ENCODE measurements at places on chromosomes 7 and 10.

DNA sequence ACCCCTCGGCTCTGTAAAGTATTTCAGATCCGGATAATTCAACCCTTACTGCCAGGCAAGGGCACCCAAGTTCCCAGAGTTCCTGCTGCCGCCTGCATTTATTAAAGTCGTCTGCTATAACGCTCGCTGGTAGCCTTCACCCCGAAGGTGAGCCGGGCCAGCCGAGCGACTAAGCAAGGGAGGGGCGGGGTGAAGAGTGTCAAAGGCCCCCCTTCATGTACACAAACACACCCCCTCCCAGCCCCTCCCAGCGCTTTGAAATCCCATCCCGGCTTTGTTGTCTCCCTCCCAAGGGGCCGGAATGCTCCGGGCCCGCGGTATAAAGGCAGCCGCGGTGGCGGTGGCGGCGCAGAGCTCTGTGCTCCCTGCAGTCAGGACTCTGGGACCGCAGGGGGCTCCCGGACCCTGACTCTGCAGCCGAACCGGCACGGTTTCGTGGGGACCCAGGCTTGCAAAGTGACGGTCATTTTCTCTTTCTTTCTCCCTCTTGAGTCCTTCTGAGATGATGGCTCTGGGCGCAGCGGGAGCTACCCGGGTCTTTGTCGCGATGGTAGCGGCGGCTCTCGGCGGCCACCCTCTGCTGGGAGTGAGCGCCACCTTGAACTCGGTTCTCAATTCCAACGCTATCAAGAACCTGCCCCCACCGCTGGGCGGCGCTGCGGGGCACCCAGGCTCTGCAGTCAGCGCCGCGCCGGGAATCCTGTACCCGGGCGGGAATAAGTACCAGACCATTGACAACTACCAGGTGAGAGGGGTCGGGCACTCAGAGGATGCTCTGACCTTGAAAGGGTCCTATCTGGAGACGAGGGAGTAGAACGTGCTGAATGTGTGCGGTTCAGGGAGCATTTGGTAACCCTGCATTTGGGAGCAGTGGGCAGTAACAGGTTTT lies at the start of gene DKK1:
Gene DKK1 (plus strand): TSS at position 349 of the 889 bp plus-strand sequence. CDS start 154 bp downstream, at position 503.
- DNase-seq = peak; percentile 16

DNA sequence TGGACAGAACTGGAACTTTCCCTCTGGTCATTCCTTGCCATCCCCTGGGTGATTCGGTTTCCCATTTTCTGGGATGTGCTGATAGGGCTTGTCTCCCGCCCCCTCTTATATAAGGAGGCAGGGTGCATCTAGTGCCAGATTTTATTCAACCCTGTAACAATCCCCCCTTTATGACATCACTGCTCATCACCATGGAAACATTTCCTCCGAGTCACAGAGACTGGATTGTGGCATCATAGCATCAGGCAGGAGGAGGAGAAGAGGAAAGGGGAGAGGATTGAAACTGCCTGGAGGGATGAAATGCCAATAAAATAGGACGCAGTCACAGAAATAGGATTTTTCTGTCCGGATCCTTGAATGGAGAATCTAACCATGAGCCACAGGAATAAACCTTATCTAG lies 25.0 kb downstream of the SORCS3 start:
- DNase-seq = no peak

DNA sequence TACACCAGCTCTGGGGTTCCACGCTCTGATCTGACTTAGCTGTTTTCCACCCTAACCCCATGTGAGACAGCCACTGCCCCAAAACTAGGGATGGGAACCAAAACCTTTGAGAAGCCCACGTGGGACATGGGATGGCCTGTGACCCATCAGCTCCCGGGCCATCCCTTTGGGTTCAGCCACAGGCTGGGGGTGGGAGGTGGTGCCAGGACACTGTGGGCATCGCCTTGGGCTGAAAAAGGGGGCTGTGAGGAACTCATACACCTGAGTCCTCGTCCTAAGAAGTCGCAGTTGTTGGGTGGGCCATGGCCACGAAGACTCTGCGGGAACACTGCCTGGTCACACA lies 379.1 kb downstream of the DNAJB6 start:
- no peak for DNase-seq

DNA sequence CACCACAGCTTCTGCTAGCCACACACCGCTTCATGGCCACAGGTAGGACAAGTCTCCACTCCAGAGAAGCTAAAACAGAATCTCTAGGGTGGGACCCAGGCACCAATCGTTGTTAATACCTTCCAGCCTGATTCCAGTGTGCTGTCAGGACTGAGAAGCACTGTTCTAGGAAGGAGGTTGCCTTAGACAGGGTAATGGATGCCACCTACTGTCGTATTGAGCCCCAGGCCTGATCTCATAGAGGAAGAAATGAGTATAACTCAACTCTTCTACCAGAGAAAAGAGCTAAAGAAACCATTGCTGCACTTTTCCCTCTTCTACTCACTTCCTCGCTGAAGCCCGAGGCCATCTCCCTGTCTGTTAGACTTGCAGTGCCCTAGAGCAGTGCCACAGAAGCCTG lies 31.8 kb downstream of the CNNM1 start:
- DNase-seq = no peak

DNA sequence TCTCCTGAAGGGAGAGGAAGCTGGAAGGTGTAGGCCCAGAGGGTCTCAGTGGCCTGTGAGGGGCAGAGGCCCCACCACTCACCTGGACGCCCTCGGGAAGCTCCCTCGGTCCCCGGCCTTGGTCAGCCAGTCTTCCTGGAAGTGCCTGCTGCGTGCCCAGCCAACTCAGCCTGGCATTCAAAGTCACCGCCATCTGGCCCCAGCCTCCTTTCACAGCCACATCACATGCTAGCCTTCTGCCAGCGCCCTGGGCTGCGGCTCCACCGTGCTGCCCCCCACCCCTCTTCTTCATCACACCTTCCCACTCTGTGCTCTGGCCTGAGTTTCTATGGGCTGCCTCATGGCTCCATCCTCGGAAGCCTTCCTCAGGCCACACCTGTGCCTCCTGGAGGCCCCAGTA lies 98.0 kb downstream of the ZMIZ1 start:
- DNase-seq = no peak

DNA sequence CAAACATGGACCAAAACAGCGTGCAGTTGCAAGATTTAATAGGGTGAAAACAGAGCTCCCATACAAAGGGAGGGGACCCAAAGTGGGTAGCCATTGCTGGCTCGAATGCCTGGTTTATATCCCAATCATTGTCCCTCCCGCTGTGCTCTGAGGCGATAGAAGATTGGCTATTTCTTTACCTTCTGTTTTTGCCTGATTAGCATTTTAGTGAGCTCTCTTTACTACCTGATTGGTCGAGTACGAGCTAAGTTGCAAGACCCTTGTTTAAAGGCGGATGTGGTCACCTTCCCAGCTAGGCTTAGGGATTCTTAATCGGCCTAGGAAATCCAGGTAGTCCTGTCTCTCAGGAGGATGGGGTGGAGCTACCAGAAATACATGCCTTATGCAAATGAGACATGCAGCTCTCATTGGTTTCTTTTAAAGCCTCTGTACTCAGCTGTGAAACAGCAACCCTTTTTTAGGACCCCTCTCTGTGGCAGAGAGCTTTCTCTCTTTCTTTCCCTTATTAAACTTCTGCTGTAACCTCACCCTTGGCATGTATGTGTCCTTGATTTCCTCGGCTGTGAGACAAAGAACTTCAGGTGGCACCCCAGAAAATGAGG lies 202.4 kb downstream of the CCSER2 start:
- no peak for DNase-seq

GRCh38 chr7:111198255-111198654 lies 107.3 kb downstream of the LRRN3 start:
- DNase-seq = no peak

Data from stimulated activated CD4-positive, alpha-beta T cell treated with anti-CD3 and anti-CD28 coated beads, Interleukin-2, amount 100 ng/mL, for 48 hours (primary cell).